Suprapubic skin (tissue), 4 donors: ENCODE measurements at places on chromosomes 3 and 15.

- DNase-seq = no peak
Observed at GRCh38 chr3:134161898-134162615, 88.6 kb downstream of the RYK start.

DNA sequence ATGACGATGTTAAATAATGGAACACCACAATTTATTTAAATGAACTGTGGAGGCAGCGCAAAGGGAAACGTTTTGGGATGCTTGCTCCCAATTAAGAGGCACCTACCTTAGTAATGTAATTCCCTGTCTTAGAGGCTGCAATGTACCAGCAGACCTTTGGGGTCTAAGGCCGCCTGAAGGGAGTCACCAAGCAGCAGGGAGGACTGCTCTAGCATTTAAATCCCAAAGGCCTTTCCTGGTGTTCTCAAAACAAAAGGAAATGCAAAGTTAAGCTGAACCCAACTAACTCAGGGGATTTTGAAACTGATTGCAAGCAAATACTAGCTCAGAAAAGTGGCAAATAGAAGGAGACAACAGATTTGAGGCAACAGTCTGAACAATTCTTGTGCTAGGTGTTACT lies 510.8 kb downstream of the GABRG3 start:
- DNase-seq = no peak

GRCh38 chr3:140585828-140586227 lies 92.0 kb upstream of the TRIM42 start:
- DNase-seq = no peak

DNA sequence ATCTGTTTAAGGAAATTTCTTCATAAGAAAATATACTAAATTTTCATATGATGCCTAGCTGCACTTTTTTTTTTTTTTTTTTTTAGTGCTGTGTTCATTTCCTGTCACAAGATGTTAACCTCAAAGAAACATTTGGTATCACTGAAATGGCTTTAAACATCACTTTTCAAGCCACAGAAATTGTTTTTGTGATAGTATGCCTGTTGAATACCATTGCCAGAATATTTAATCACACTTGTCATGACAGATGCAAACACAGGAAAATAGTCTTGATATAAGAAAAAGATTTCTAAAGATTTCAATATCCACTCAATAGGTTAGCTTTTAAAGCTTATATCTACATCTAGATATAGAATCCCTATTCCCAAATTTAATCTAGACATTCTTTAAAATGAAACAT lies 608.5 kb upstream of the AGTR1 start:
- DNase-seq = no peak

- DNase-seq = peak; percentile 45
Observed at GRCh38 chr3:141128126-141128777, 77.1 kb downstream of the SPSB4 start.

GRCh38 chr3:146177519-146177918 lies 16.5 kb upstream of the PLOD2 start:
- no peak for DNase-seq

DNA sequence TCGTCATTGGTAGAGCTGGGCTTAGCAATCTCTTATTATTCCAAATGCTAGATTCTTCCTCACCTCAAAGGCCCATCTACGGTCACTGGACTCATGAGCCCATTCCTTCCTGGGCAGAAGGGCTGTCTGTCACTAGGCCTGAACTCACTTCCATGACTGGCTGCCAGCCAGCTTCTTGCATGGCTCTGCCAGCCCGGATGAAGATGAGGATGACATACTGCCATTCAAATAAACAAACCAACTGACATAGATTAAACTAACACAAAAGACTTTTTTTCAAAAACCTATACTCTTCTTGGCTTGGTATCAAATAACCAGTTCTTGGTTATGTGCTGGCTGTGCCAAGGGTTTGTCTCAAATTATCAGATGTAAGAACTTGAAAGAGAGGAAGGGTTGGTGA lies 23.8 kb downstream of the ISL2 start:
- no peak for DNase-seq

DNA sequence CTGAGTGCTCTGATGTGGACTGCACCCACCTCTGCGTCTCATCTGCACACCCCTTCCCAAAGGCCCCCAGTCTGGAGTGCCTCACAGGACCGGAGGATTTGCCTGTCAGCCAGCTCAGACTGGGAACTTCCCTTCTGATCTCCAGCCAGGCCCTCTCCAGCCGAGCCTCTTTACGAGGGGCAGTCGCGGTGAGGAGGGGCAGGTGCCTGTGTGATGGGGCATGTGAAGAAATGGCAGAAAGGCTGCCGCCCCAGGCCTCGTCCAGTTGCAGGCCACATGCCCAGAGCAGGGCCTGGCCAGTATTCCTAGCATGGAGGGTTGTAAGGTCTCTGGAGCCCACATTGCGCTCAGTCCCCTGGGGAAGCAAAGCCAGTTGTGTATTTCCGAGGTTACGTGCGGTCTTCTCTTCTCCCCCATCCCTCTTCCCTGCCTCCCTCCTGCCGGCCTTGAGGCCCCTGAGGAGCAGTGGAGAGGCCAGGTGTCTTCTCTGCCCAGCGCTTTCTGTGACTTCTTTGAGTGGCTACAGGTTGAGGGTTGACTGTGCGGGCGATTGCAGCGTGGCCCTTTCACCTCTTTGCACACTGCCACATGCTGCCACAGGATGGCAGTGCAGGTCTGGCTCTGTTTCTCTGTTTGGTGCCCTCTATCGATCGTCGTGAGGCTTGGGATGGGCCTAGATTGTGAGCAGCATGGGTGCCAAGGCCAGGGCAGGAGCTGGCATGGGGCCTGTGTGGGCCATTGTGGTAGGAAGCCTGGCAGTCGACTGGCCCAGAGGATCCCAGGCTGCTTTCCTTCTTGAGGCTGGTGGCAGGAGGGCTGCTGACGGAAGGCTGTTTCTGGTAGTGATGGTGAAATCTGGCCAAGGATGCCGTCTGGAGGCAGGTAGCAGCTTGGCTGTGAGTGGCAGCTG lies 5.3 kb downstream of the CLK3 start:
- DNase-seq = no peak

GRCh38 chr3:61802772-61803171 lies 241.4 kb downstream of the PTPRG start:
- DNase-seq = no peak

DNA sequence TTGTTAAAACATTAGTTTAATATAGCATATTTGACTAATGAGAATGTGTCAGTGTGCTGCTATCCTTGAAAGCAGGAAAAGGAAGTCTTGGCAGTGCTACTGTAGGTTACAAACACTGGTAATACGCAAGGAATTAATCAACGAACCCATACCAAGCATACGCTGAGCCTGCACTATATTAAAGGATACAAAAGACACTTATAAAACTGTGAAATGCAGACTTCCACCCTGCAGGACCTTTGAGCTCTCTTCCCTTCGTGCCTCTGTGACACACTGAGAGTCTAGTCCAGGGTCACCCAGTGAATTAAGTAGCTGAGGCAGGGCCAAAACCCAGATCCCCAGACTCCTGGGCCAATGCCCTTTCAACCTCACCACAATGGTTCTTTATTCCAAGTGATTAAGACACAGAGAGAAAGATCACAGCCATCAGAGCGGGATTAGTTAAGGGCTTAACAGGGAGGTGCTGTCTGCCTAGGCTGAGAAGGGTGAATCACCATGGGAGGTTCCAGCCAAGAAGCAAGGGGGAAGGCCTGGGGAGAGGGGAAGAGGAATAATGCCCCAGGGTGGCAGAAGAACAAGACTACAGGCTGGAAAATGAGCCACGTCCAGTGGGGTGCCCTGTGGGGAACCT lies 6.8 kb downstream of the ANXA2 start:
- peak; percentile 84 for DNase-seq
